ENCODE measurements at places on chromosomes 11 and 22. TPM values are rescaled to one million over a fixed set of nuclear protein-coding genes. Genes with fewer than 3 reads are reported as not detected.

- H3K4me1 ChIP-seq: no peaks in the 10 kb centered on the region
- no peak overlapping the region for H3K4me3 ChIP-seq
- no peaks in the 10 kb centered on the region for H3K36me3 ChIP-seq
- no peak for DNase-seq
- H3K27ac ChIP-seq: no peak overlapping the region
Measured at GRCh38 chr22:49053578-49053977, 774.1 kb downstream of the BRD1 start.

GRCh38 chr11:63905179-63905578, 11.8 kb downstream of the RCOR2 start:
- H3K27me3 ChIP-seq: no peaks in the 10 kb centered on the region
- no peak overlapping the region for H3K27ac ChIP-seq
- H3K4me1 ChIP-seq: peaks cover 24% of the 10 kb centered on the region
- DNase-seq: no peak

- no peak overlapping the region for H3K27ac ChIP-seq
- H3K4me1 ChIP-seq: no peaks in the 10 kb centered on the region
- H3K27me3 ChIP-seq: no peaks in the 10 kb centered on the region
Measured at GRCh38 chr11:94822080-94822479, 53.9 kb downstream of the AMOTL1 start.

Gene GLYAT
- not detected for total RNA-seq

DNA sequence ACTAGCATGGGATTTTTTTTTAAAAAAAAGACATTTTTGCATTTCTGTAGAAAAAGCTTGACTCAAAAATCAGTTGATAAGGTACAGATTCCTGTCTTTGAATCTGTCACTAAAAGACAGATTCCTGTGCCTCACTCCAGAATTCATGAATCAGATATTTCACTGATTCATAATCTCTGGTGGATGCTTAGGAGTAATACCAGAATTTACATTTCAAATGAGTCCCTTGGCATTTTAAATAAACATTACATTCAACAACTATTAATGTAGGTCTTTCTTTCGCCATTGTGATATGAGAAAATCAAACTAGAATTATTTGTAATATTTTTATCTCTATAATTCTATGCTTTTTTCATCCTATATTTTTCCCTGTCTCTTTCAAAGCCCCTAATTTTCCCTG, 128.3 kb downstream of the APIP start:
- H3K36me3 ChIP-seq: no peaks in the 10 kb centered on the region
- no peaks in the 10 kb centered on the region for H3K27me3 ChIP-seq
- H3K4me1 ChIP-seq: peaks cover 32% of the 10 kb centered on the region
- no peak overlapping the region for H3K27ac ChIP-seq

DNA sequence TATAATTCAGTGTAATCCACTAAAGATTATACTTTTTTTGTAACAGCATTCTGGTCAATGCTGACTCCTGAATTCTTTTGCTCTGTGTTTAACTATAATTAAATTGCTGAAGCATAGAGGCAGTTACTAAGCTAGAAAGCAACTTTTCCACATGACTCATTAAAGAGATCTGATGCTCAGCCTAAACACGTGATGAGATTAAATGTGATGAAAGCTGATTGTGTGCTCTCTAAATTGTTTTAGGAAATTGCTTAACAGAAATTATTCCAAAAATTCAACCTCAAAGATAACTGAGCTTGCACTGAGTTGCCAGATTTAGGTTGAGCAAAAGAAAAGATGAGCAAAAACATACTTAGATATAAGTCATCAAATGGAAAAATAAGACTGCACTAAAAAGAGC, 1033.6 kb downstream of the FAM181B start:
- no peak overlapping the region for H3K4me3 ChIP-seq
- no peaks in the 10 kb centered on the region for H3K27me3 ChIP-seq
- no peaks in the 10 kb centered on the region for H3K4me1 ChIP-seq
- H3K36me3 ChIP-seq: no peaks in the 10 kb centered on the region

DNA sequence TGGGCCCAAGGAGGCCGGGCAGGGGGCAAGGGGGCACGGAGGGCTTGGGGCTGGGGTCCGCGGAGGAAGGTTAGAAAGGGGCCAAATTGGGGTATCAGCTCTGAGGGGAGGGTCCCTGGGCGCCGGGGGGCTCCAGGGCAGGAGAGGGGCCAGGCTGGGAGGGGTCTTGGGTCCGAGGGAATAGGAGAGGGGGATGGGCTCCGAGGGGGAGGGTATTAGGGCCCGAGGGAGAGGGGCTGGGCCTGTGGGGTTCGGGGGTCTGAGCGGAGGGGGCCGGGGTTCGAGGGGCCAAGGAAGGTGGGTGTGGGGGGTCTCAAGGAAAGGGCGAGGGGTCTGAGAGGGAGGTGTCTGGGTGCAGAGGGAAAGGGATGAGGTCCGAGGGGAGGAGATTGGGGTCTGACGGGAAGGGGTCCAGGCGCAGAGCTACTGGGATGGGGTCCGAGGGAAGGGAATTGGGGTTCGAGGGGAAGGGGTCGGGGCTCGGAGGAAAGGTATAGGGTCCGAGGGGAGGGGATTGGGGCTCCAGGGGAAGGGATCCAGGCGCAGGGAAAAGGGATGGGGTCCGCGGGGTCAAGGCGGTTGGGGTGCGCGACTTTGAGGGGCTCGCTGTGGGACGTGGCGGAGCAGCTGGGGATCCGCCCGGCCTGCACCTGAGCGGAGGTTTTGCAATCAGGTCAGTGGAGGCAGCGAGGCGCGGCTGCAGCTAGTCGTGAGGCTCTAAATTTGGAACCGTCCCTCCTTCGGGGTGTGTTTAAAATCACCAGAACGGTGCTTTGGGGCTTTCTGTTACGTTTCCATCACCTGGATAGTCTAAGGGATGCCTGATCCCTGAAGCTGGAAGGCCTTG, 728 bp downstream of the CTTN start:
- H3K36me3 ChIP-seq: no peaks in the 10 kb centered on the region
- H3K4me3 ChIP-seq: peak overlapping the region; percentile 90
- H3K4me1 ChIP-seq: peaks cover 17% of the 10 kb centered on the region
- DNase-seq: peak; percentile 37

Gene PHLDA2
- total RNA-seq: not detected

DNA sequence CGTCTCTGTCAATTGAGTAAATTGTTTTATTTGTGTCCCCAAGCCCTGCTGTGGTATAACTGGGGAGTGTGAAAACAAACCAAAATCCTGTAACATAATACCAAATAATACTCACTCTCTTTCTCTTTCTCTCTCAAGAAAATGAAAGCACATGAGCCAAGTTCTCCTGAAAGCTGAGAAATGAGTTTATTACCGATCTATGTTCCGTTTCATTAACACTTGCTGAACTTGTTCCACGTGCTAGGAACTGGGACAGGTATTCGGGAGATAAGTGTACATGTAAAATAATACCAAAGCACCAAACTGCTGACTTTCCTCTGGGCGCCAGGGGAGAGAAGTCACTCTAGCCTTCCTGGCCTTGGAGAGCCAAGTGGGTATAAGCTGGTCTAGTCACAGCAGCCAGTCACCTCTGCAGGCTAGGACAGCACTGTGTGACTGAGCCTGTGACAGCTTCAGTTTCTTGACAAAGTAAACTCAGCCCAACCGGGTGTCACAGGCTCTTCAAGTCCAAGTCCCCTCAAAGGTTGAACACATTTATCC, 23.1 kb downstream of the CD6 start:
- no peak overlapping the region for H3K27ac ChIP-seq
- H3K4me1 ChIP-seq: peaks cover 36% of the 10 kb centered on the region
- H3K4me3 ChIP-seq: no peak overlapping the region
- peak; percentile 38 for DNase-seq
- no peaks in the 10 kb centered on the region for H3K36me3 ChIP-seq
- peaks cover 13% of the 10 kb centered on the region for H3K27me3 ChIP-seq

GRCh38 chr11:46435679-46436078, 44.1 kb upstream of the CHRM4 start:
- H3K4me3 ChIP-seq: no peak overlapping the region
- H3K4me1 ChIP-seq: no peaks in the 10 kb centered on the region
- no peak overlapping the region for H3K27ac ChIP-seq
- H3K36me3 ChIP-seq: peaks cover 27% of the 10 kb centered on the region

DNA sequence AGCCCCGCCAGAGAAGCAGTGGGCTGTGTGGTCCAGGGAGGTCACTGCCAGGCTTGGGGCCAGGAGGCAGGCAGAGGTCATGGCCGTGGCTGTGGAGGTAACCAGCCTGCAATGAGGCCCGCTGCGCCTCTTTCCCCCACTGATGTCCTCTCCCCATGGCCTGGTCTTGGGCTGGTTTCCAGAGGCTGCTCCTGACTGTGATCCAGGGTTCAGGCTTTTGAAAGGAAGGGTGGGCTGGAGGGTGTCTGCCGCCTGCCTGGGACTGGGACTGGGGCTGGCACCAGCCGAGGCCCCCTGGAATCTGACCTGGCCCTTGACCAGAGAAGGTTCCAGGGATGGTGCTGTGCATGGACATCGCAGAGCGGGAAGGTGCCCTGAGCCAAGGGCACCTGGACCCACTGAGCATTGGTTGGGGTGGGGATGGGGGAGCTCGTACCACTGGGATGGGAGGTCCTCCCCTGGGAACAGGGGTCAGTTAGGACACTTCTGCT, 59.6 kb upstream of the THY1 start:
- no peaks in the 10 kb centered on the region for H3K36me3 ChIP-seq
- no peak for DNase-seq
- H3K27me3 ChIP-seq: peaks cover 7% of the 10 kb centered on the region
- no peak overlapping the region for H3K27ac ChIP-seq
- H3K4me3 ChIP-seq: no peak overlapping the region
- H3K4me1 ChIP-seq: peaks cover 14% of the 10 kb centered on the region

DNA sequence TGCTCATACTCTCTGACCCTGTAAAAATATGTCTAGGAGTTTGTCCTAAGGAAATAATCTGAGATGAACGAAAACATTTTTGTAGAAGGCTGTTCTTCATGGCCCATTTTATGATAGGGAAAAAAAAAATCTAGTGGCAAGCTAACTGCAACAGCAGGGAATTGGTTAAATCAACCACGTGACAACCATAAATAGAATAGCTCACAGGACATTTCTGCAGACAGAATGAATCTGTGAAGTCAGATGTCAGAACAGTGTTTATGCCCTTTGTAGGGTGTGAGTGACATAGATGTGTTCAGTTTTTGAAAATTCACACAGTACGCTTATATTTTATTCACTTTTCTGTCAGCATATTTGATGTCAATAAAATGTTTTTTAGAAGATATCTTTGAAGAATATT, 16.1 kb downstream of the ARHGAP1 start:
- H3K36me3 ChIP-seq: peaks cover 99% of the 10 kb centered on the region
- no peak overlapping the region for H3K27ac ChIP-seq
- H3K27me3 ChIP-seq: no peaks in the 10 kb centered on the region
- DNase-seq: no peak
- H3K4me1 ChIP-seq: peaks cover 6% of the 10 kb centered on the region

GRCh38 chr11:87232320-87232719, 194.6 kb downstream of the TMEM135 start:
- H3K27ac ChIP-seq: no peak overlapping the region
- no peaks in the 10 kb centered on the region for H3K36me3 ChIP-seq
- no peaks in the 10 kb centered on the region for H3K4me1 ChIP-seq
- H3K27me3 ChIP-seq: no peaks in the 10 kb centered on the region

Data from stomach (tissue), 19 donors.